ENCODE measurements at places on chromosomes 11 and 22.

GRCh38 chr11:119739975-119740374 lies 11.0 kb upstream of the NECTIN1 start:
- DNase-seq: no peak

DNA sequence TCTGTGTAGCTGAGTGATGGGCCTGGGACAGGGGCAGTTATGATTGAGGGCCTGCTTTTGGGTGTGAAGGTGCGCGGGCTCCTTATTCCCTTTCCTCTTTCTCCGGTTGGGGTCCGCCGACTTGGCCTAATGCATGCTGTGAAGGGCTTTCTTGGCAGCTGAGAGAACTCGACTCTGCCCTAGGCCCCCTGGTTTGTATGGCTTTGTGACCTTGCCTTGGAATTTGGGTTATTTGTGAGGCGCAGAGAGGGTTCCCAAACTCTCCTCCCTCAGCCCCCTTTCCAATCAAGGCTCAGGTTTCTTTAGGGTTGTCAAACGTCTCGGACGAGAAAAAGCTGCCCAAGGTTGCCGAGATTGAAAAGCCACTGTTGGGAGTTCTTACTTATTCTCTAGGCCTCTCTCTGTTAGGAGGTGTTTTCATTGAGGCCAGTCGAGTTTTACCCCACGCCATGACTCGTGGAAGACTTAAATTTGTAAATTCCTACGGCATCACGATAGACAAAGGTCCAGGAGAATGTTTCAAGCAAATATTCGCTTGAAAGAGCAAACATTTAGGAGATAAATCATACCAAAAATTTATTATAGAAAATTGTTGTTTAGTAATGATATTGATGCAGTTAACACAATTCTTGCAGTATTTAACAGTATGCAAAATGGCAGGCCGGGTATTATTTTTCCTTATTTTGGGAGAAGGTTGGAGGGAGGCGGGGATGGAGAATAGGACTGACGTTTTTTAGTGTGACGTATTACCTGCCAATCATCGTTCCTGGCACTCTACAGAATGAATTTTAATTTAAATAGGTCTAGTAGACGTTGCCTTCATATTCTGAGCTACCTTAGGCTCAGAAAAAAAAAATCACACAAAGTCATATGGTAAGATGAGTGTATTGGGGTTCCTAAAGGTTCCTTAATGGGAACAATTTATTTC lies 689 bp downstream of the PDHX start:
- no peak for DNase-seq

- no peak for DNase-seq
These were observed 23.3 kb downstream of the RRAS2 start for GRCh38 chr11:14335712-14336111.

- no peak for DNase-seq
These were observed 626.3 kb upstream of the ANO5 start for GRCh38 chr11:21566521-21567117.

DNA sequence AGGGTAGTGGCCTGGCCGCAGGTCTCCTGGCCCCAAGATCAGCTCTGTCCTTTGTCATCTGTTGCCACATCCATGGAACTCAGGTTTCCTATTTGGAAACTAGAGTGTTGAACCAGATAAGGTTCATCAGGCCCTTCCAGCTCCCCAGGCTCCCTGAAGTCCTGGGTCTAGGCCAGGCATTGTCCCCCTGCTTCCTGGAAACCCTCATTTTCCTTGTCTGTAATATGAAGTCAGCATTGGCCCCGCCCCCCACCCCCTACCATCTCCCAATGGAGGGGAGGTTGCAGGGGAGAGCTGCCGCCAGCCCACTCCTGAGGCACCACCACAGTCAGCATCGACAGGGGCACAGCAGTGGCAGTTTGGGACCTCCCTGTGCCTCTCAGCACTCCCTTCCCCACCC lies 9.0 kb upstream of the MS4A10 start:
- DNase-seq: no peak
